ENCODE measurements at places on chromosomes 6 and 20.

DNA sequence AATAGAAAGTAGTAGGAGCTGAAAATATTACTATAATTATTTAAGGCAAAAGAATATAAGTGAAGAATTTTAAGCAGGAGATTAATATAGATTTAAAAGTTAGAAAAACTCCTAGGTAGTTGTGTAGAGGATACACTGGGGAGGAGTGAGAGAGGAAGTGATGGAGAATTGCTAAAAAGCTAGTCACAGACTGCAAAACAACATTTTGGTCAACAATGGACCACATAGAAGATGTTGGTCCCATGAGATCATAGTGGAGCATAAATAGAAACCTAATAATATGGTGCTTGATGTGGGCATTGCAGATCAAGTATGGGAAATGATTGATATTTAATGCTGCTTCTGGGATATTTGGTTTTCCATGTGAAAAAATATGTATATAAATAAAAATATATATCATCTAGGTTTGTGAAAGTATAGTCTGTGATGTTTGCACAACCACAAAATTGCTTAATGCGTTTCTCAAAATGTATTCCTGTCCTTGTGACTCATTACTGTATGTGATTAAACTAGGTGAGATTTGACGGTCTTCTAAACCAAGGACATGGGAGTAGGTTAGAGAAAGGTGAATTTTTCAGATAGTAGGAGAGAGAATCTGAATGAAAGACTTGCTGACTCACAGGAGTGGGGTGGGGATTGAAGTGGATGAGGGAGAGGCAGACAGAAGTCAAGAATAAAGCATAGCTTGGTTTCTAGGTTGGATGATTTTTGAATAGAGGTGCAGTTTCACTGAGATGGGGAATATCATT, 174.0 kb downstream of the BCKDHB start:
- DNase-seq = no peak

DNA sequence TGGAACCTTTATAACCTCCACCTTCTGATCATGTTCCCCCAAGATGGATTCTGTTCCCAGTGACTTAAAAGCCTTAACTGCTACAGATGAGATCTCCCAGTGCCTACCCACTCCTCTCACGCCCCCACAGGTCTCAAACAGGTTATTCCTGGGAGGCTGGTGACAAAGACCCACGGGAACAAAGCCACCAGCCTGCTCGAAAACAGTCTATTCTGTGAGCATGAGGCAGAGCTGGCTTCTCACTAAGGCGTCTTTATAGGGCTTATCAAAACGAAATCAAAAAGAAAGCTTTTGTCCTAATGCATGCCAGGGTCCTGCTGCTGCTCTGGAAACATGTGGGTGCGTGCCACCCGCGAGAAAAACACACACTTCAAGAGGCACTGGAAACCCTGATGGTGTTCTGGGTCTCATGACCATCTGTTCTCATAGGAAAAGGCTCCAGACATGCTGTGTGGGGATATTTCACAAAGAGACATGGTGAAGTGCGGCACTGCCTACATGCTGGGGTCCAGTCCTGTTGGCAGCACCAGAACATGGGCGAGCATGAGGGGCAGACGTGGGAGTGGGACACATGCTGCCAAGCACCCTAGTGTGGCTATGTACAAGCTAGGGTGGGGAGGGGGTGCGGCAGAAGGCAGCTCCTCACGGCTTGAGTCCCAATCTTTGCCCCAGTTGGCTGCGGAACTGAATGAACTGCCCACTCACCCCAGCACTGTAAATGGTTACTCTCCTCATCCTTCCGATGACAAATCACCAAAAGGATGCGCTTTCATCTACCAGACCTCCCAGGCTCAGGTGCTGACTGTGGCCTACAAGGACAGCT, 2.1 kb downstream of the FKBP1A start:
- DNase-seq = no peak

DNA sequence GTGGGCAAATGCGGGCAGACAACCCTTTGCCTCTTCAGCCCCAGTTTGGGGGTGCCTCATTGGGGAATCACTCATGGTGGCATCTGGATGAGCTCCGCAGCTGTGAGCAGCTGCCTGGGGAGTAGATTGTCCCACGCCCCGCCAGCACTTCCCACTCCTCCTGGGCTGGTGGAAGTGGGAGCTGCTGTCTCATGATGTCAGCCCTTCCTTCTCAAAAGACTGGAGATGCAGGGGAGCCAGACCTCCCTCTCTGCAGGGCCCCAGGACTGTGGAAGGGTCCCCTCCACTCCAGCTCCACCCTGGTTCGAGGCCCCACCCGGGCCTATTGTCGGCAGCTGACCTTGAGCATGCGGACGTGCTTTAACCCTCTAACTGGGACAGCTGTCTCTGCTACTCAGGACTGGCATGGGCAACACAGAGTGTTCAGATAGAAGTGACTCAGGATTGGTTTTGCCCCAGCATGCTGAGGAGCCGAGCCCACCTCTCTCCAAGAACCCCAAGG, 2.0 kb downstream of the UNC93A start:
- no peak for DNase-seq

GRCh38 chr6:150237626-150238025, 94.8 kb downstream of the PPP1R14C start:
- no peak for DNase-seq

- no peak for DNase-seq
Measured at GRCh38 chr6:43934183-43934802, 164.3 kb downstream of the VEGFA start.

DNA sequence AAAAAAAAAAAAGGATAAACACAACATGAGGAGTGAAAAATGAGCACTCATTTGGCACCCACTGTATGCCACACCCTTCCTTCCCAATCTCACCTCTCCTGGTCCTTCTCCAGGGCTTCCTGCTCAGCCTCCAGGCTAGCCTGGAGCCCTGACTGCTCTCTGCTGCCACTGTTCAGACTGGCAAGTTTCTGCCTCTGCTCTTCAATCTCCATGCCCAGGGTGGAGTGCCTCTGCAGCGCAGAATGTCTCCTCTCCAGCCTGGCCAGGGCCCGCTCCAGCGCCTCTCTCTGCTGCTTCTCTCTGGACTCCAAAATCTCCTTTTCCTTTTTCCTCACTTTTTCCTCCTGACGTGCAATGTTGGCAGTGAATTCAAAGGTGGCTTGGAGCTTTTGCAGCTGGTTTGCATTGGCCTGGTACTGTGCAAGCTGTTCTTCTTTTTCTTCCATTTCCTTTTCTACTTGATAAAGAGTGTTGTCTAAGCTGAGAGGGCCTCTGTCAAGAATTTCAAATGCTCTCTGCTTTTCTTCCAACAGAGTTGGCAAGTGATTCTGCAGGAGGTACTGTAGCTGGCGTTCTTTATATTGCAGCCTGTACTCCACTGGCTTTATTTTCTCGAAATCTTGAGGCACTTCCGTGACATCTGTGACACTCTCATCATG, 194.4 kb downstream of the KIF16B start:
- DNase-seq = no peak

- peak; percentile 36 for DNase-seq
Measured at GRCh38 chr20:32742322-32743236, 688 bp downstream of the COMMD7 start.

DNA sequence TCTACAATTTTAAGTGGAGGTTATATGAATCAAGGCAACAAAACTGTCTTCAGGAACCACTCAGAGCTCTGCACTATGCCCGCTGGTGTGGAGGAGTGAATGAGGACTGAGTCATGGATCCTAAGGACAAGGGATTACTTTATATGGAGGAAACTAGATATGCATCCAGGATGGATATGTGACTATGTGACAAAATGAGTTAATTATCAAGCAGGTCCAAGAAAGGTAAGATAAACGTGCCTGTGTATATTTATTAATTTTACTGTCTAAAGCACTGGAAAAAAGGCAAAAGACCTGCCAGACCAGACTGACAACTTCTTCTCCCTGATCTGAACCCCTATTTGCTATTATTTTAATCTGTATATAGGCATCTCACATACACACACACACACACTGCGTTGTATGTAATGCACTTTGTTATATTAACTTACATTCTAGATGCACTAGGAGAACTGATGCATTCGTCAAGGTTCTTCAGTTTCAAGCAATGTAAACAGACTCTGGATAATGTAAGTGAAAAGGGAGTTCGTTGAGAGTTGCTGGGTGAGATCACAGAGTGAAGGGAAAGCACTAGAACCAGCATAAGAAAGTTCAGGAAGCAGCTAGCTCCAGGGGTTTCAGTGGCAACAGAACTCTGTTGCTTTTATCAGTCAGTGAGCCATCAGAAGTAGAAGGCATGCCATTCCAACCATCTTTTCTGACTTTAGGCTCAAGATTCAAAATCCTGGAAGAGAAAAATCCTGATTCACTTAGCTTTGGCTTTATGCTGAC, 26.4 kb upstream of the ADGRG6 start:
- DNase-seq = no peak

DNA sequence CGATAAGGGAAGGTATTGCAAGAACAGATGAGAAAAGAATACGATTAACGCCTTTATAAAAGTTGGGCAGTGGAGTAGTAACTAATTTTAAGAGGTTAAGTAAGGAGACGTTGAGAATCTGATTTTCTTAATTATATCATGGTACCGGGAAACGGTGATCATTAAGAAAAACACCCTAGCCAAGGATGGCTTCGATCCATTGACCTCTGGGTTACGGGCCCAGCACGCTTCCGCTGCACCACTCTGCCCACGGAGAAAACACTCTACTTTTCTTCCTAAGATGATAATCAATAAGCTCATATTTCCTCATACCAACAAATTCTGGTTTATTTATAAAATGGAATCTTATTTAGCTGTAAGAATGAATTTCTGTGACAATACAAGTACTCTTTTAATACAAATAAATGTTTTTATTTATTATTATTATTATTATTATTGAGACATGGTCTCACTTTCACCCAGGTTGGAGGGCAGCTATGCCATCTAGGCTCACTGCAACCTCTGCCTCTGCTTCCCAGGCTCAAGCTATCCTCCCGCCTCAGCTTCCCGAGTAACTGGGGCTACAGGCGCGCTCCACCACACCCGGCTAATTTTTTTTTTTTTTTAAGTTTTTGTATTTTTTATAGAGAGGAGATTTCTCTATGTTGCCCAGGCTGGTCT, 8.3 kb downstream of the POM121L2 start:
- no peak for DNase-seq

DNA sequence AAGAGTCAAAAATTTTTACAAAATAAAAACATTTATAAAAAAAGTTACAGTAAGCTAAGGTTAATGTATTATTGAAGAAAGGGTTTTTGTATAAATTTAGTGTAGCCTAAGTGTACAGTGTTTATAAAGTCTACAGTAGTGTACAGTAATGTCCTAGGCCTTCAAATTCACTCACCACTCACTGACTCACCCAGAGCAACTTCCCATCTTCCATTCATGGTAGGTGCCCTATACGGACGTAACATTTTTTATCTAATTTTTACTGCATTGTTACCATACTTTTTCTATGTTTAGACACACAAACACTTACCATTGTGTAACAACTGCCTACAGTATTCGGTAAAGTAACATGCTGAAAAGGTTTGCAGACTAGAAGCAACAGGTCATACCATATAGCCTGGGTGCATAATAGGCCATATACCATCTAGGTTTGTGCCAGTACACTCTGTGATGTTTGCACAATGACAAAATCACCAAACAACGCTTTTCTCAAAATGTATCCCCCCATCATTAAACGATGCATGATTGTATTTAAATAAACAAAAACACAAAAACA, 6.0 kb downstream of the MTFR2 start:
- no peak for DNase-seq

- DNase-seq = peak; percentile 66
Measured at GRCh38 chr6:28896505-28897368, 27.0 kb downstream of the TRIM27 start.

- DNase-seq = no peak
Measured at GRCh38 chr6:15500078-15500740, 162.6 kb downstream of the DTNBP1 start.

DNA sequence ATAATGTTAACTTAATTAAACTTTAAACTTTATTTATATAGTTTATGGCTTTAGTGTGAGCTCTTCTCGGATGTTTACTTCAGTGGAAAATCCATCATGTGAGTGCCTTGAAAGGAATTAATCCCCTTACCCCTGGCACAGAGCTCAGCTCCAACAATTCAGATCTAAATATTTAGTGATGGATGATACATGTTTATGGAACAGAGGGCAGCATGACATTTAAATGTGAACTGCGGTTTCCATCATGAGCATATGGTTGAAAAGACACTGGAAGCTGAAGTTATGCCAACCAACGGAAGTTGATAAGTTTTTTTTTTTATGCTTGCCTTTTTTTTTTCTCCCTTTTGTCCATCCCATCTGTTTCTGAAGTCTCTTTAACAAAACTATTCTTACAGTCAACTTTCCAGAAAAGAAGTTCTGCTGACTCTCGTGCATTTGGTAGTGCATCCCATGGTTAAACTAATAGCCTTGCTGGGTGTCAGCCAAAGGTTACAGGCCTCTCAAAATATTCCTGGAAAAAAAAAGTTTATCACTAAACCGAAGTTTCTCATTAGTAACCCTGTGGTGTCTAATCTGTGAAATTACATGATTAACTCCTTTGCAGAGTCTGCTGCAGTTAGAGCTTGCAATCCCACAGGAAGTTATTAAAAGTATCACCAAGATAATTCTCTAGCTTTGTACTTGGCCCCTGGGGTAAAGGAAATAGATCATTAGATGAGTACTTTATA, 243.9 kb upstream of the TCF21 start:
- no peak for DNase-seq

- DNase-seq = no peak
Measured at GRCh38 chr6:157909282-157909664, 72.4 kb upstream of the SYNJ2 start.

GRCh38 chr20:37932919-37933318, 30.0 kb downstream of the VSTM2L start:
- DNase-seq = no peak

- DNase-seq = no peak
Measured at GRCh38 chr6:36642913-36643817, 35.3 kb upstream of the CDKN1A start.

- DNase-seq = no peak
Measured at GRCh38 chr6:25173951-25174474, 105.2 kb upstream of the CARMIL1 start.

- DNase-seq = no peak
Measured at GRCh38 chr20:24773168-24773567, 175.9 kb upstream of the CST7 start.

- no peak for DNase-seq
Measured at GRCh38 chr6:149081281-149081680, 236.2 kb upstream of the TAB2 start.

DNA sequence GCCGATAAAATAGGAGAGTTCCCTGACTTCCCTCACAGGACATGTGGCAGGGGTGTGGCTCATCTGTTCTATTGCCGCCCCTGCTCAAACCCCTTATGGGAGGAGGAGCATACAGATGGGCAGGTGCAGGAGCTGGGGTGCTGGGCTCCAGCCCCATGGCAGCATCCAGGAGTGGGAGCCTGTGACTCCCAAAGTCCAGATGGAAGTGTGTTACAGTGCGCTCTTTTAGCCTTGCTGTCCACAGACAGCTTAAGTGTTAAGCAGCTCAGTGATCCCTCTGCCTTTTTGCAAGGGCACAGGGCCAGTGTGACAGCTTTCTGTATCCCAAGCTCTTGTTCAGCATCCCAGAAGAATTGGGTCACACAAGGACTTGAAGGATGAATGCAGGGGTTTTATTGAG, 212.3 kb upstream of the MYLIP start:
- no peak for DNase-seq

All from stimulated activated naive CD8-positive, alpha-beta T cell treated with anti-CD3 and anti-CD28 coated beads, Interleukin-15, amount 100 ng/mL, for 72 hours (primary cell).